ENCODE measurements at places on chromosomes 7 and 10.

DNA sequence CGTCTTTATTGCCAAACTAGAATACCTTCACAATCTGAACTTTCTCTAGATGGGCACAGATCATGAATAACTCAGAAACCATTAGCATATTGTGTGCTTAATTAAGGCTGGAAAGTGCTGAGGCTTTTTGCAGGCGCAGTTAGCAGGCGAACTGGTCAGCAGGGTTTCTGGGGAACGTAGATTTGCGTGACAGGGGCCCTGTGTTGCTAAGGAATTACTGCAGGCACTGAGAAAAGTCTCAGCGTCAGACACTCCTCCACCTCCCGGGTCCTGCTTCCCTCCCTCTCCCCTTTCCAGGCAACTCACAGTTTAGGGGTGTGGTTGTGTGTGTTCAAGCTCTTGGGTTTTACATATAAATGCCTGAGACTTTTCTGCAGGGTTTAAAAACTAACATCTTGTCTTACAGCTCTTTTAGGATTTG is 2.2 kb downstream of the MAP3K8 start:
- no peak for DNase-seq

DNA sequence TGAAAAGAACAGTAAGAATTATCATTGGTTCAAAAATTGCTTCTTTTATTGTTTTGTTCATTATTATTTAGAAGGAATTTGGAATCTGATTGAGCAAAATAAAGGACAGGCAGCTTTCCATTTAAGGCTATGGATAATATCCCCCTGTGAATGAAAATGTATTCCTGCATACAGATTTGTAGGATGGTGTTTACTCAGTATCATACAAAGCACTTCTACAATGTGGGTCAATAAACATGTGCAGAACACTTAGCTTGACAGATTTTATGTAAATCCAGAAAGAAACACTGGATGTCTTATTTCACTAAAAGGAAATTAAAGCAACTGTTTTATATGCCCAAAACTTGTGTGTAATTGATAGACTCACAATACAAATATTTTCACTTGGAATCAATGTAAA is 189.7 kb downstream of the THSD7A start:
- DNase-seq, result no peak

GRCh38 chr10:70891627-70892026 is 3.3 kb upstream of the PCBD1 start:
- DNase-seq, result no peak

- DNase-seq, result no peak
Observed at GRCh38 chr7:123308254-123308951, 108.6 kb upstream of the SLC13A1 start.

DNA sequence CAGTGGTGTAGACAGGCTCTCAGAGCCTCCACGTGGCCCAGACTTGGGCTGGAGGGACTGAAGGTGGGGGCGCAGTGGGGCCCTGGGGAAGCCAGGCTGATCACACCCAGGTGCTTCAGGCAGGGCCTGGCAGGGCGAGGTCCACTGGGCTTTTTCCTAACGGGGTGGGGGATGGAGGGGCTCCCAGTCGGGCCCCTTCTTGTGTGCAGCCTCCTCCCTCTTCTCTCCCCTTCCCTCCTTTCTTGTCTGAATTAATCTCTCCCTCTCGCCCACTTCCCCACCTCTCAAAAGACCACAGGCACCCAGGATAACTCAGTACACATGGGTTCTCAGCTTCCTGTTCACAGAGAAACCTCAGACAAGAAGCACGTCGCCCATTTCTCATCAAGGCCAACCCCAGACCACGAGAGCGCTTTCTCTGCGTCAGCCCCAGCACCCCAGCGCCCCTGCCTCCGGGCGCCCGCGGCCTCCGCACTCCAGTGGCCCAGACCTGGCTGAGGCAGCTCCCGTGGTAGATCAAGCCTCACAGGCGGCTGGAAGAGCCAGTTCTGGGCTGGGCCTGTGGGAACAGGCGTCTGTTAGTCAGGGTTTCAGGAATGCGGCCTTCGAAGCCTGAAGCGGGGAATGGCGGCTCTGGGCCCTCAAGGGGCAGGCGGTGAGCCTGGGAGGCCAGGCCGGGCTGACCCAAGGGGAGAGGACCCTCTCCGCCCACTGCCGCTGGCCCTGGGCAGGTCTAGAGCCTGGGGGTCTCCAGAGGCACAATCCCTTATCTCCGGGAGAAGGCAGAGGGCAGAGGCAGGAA is 50.6 kb downstream of the PWWP2B start:
- no peak for DNase-seq

DNA sequence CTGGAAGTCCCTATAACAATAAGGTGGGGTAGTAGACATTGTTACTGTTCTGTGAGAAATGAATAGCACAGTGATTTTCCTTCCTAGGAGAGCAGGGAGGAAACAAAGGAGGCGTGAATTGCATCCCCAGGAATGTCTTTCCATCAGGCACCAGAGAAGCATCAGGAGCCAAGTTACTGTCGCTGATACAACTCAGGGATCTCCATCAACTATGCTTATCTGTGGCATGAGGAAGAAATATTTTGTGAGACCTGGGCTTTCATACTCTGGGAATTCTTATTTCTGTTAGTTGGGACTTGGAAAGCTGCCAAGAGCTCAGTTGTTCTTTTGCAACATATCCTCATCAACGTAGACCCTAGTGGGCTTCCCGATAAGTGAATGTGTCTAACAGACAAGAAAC is 622.3 kb downstream of the SUGCT start:
- DNase-seq, result no peak

GRCh38 chr10:12710594-12711349 is 290.7 kb downstream of the CCDC3 start:
- DNase-seq, result peak; percentile 53

- DNase-seq, result no peak
Observed at GRCh38 chr10:27258838-27259812, 18.5 kb upstream of the ACBD5 start.
